ENCODE measurements at places on chromosomes 6 and 20. TPM values are rescaled to one million over a fixed set of nuclear protein-coding genes. Genes with fewer than 3 reads are reported as not detected.

The FBXL4 gene
- total RNA-seq: 26.1 TPM

The ADAM33 gene
- not detected for total RNA-seq

The SUMO4 gene
- 1.9 TPM for total RNA-seq

The CST1 gene
- total RNA-seq: not detected

The SH3BGRL2 gene
- 12.2 TPM for total RNA-seq

The NHSL1 gene
- total RNA-seq: 34.8 TPM

The GPX5 gene
- total RNA-seq: not detected

The SNX5 gene
- 146 TPM for total RNA-seq

The LY6G6D gene
- not detected for total RNA-seq

The CYP39A1 gene
- 6.5 TPM for total RNA-seq

The MMP24 gene
- total RNA-seq: 0.07 TPM

The PREX1 gene
- 0.34 TPM for total RNA-seq

The RRAGD gene
- 5.1 TPM for total RNA-seq

The IMPG1 gene
- not detected for total RNA-seq

The CNBD2 gene
- total RNA-seq: 1.1 TPM

The MCHR2 gene
- total RNA-seq: not detected

The BEND3 gene
- 5.1 TPM for total RNA-seq

The CDSN gene
- 10.9 TPM for total RNA-seq
